ENCODE measurements at places on chromosomes 12 and 14. TPM values are rescaled to one million over a fixed set of nuclear protein-coding genes. Genes with fewer than 3 reads are reported as not detected.

Gene CHST11
- 65.1 TPM for total RNA-seq

Gene MMP19
- total RNA-seq, result 91.7 TPM

Gene ACOT6
- total RNA-seq, result not detected

Gene CBX5
- 52.0 TPM for total RNA-seq

Gene PROX2
- not detected for total RNA-seq

Gene DEGS2
- 1.2 TPM for total RNA-seq

Gene PDE3A
- 4.9 TPM for total RNA-seq

Gene ERP29
- 74.1 TPM for total RNA-seq

Gene P2RX2
- total RNA-seq, result 0.88 TPM

Gene NINJ2
- 9.7 TPM for total RNA-seq

Gene PRR4
- 3.5 TPM for total RNA-seq

Gene BIN2
- 87.9 TPM for total RNA-seq

Gene ACSS3
- 5.9 TPM for total RNA-seq

Gene LRP1-AS
- not detected for total RNA-seq

Gene DIO2
- total RNA-seq, result not detected

Gene CELA1
- not detected for total RNA-seq

Gene RPL10L
- total RNA-seq, result not detected

Gene TMX1
- total RNA-seq, result 40.3 TPM

Gene SERPINA12
- not detected for total RNA-seq

Gene TSPAN9
- total RNA-seq, result 22.7 TPM

Gene KRT6A
- not detected for total RNA-seq

Gene GPR135
- total RNA-seq, result 3.5 TPM

Gene C12orf75
- total RNA-seq, result 12.7 TPM

Gene AJUBA
- total RNA-seq, result 6.0 TPM

Gene AMN
- 2.8 TPM for total RNA-seq

Gene CAPZA3
- not detected for total RNA-seq

Gene KRT85
- total RNA-seq, result not detected

Gene ZBTB42
- 11.5 TPM for total RNA-seq

Gene DDX55
- total RNA-seq, result 43.7 TPM

Gene POU6F1
- 20.5 TPM for total RNA-seq

Gene NFATC4
- 20.2 TPM for total RNA-seq

Gene PLEK2
- total RNA-seq, result not detected

Gene ZNF140
- total RNA-seq, result 18.2 TPM

Gene TAS2R8
- total RNA-seq, result not detected

Gene C12orf56
- total RNA-seq, result not detected

Gene IL23A
- total RNA-seq, result 1.1 TPM

Gene GPRC5D
- total RNA-seq, result 0.40 TPM

Gene LRRC43
- total RNA-seq, result 5.2 TPM

Gene SIX1
- not detected for total RNA-seq

Gene B4GALNT3
- total RNA-seq, result 0.94 TPM

Gene PKP2
- 3.5 TPM for total RNA-seq

Gene PTPN6
- total RNA-seq, result 423 TPM

Gene LRP6
- total RNA-seq, result 9.9 TPM

Gene CEP83
- 13.6 TPM for total RNA-seq

Gene ZNF385A
- 30.3 TPM for total RNA-seq

Gene NOS1
- 0.22 TPM for total RNA-seq
